ENCODE measurements at places on chromosomes 12 and 14.

DNA sequence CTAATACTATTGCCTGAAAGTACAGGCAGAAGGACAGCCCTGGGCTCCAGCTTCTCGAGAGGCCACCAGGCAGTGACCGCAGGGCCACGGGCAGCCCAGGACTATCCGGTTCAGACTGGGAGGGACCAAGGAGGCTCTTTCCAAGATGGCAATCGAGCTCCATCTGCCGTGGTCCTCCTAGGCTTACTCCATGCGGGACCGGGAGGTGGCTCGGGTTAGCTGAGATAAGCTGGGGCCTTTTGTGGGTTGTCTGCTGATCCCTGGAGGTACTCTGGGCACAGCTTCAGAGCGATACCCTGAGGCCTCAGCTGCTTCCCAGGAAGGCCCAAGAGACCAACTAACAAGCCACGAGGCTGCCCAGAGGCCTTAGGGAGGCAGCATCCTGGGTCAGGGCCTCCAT is 33.1 kb downstream of the SNRNP35 start:
- no peak for DNase-seq

DNA sequence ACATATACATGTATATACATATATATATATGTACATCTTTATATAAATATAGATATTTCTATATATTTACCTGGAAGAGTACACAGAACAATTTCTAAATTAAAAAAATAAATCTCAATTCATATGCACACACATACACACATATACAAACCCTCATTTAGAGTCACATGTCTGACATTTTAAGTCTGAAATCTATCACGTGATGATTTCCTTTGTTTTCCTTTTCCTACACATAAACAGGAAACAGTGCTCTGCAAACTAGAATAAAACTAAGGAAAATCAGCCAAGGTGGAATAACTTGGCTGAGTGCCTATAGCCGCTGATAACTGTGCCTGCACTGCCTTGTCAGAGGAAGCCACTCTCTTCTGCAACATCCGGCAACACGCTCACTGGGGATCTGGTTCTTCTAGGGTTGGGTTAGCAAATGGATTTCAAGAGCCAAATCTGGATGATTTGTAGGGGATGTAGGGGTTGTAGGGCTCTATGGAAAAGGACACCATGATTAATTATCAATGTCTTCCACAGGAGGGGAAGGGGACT is 480.7 kb downstream of the TMEM132D start:
- DNase-seq: no peak

- no peak for DNase-seq
Observed at GRCh38 chr12:18643681-18644080, 94.1 kb downstream of the PLCZ1 start.

GRCh38 chr12:3535431-3535841 is 44.4 kb downstream of the PRMT8 start:
- DNase-seq: no peak

- DNase-seq: no peak
Observed at GRCh38 chr12:33988913-33989312, 33.4 kb upstream of the ALG10 start.

- no peak for DNase-seq
Observed at GRCh38 chr12:113393749-113394148, 9.9 kb downstream of the SDS start.

- DNase-seq: no peak
Observed at GRCh38 chr12:68487721-68488309, 122.9 kb upstream of the RAP1B start.

DNA sequence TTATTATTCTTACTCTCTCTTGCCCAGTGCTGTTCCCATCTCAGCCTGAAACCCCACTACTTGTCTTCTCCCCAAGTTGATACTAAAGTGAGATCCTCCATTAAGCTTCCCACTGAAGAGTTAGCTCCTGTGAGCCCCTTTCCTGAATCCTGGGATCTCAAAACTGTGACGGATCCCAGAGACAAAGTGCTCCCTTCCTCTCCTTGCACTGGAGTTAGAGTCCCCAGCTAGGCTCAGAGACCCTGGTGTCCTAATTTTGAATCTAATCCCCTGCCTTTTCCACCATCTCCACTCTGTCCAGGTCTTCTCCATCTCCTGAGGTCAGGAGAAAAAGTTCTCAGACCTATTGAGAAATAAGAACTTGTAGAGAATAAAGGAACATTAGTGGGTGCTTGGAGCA is 17.6 kb upstream of the TBX3 start:
- DNase-seq: no peak

DNA sequence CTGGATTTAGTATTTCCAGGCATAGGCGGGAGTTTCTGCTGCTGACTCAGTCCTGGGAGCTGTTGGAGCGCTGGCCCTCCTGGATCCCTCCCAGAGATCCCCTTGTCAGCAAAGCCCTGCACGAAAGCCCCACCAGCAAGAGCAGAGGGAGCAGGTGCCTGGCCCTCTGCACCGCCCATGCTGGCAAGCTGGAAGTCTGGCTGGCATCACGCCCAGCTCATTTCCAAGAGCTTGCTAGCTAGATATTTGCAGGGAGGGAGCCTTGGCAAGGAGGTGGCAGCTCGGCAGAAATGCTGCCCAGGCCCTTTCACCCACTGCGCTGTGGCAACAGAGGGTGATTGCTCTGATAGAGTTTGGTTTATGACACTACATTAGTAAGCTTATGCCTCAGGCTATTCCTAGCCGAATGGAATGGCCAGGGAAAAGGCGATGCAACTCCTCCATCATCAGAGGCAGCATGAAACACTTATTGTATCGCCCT is 193.9 kb downstream of the EMP1 start:
- no peak for DNase-seq

- DNase-seq: no peak
Observed at GRCh38 chr12:59119676-59120075, 199.4 kb upstream of the LRIG3 start.

GRCh38 chr12:264269-264668 is 1.6 kb upstream of the SLC6A13 start:
- no peak for DNase-seq

GRCh38 chr12:121468499-121468801 is 68.5 kb downstream of the RNF34 start:
- no peak for DNase-seq

DNA sequence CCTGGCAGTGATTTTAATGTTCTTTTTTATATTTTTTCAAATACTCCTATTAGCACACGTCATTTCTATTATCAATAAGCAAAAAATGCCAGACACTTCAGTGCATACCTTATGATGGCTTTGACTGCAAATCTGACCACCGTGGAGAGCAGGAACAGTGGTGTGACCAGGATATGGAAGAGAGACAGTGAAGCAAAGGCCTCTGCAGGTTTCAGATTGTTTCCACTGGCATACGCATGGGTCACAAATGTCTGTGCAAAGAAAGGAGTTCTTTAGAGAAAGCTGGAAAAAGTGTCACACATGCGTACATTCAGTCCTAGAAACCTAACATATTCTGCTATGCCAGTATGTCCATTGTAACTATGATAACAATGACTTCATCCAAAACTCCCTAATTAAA is 47.3 kb downstream of the ABCC9 start:
- DNase-seq: no peak

GRCh38 chr14:67358924-67359774 is 455 bp downstream of the ATP6V1D start:
- no peak for DNase-seq

GRCh38 chr12:122988612-122989212 is 8.2 kb downstream of the ARL6IP4 start:
- no peak for DNase-seq

GRCh38 chr12:94870511-94870910 is 133.0 kb downstream of the NDUFA12 start:
- DNase-seq: no peak

DNA sequence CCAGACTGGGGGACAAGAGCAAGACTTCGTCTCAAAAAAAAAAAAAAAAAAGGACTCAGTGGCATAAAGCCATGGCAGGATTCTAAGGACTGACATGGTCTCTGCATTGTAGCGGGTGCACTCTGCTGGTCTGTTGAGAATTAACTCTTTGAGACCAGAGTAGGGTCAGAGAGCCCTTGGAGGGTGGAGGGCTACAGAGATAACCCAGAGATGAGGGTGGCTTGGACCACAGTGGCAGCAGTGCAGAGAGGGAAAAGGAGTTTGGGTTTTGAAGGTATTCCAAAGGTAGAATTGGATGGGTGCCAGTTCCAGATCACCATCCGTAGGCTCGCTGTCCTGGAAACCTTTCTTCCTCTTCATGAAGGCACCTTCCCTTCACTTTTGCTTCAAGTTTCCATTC is 14.3 kb upstream of the DYNC1H1 start:
- no peak for DNase-seq

DNA sequence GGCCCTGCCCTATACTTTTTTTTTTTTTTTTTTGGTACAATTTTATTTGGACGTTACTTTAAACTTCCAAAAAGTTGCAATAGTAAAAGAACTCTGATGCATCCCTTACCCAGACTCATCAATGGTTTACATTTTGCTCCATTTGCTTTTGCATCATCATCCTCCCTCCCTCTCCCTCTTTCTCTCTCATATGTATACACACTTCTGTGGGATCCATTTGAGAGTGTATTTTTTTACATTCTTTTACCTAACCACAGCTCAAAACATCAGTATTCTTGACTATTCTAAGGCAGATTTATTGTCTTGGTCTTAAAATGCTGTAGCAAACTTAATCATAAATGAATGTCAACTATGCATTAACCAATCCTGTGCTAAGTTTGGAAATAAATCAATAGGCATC is 111.6 kb downstream of the PRICKLE1 start:
- no peak for DNase-seq

GRCh38 chr14:97838986-97839385 is 1041.8 kb downstream of the VRK1 start:
- no peak for DNase-seq

GRCh38 chr12:67807814-67808213 is 159.3 kb downstream of the DYRK2 start:
- DNase-seq: no peak
